Stimulated activated CD8-positive, alpha-beta memory T cell treated with anti-CD3 and anti-CD28 coated beads, Interleukin-7, amount 100 ng/mL, for 1 hour (primary cell): ENCODE measurements at places on chromosomes 11 and 22.

DNA sequence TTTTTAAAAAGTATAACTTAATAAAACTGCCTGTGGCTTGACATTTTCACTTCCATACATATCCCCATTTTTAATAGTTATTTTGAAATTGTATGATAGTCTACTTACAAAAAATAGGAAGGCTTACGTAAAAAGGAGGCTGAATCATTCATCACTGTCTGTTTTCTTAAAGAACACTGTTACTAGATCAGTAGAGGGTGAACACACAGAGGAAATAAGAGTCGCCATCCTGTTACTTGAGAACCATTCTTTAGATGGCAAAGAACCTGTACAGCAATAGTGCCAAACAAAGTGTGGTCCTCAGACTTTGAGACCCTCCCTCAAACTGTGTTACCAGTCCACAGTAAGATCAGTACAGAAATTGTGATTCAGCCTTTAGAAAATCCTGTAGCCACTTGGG lies 180.7 kb downstream of the PGR start:
- no peak for DNase-seq

GRCh38 chr11:75554258-75555022 lies 7.6 kb upstream of the SERPINH1 start:
- DNase-seq = no peak

- DNase-seq = no peak
Measured at GRCh38 chr11:131690776-131691175, 320.4 kb downstream of the NTM start.

GRCh38 chr22:45995405-45996101 lies 18.6 kb upstream of the WNT7B start:
- DNase-seq = no peak

- DNase-seq = no peak
Measured at GRCh38 chr11:111514216-111515031, at the start of gene HOATZ. HOATZ (plus strand) TSS chr11:111514778; CDS start chr11:111514785, 7 bp downstream.

DNA sequence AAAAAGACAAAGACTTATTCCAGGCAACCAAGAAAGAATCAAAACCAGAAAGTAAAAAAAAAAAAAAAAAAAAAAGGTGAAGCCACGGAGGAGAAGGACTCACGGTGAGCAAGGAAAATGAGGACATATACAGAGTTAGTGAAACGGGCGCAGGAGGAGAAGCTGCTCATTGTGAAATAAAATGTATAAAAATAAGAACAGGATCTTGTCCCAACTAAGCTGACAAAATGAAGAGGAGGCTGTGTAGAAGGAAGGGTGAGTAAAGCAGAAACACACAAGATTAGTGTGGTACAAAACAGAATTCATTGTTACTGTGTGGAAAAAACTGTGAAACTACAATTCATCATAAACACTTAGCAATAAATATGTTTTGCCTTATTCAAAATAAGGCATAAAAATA lies 7.6 kb downstream of the IL17REL start:
- no peak for DNase-seq

GRCh38 chr22:25202290-25202921 lies 2.7 kb downstream of the CRYBB3 start:
- DNase-seq = peak; percentile 18

- DNase-seq = no peak
Measured at GRCh38 chr11:117459123-117459978, 131.7 kb downstream of the CEP164 start.

- no peak for DNase-seq
Measured at GRCh38 chr11:27699926-27700350, 317 bp downstream of the BDNF start.

DNA sequence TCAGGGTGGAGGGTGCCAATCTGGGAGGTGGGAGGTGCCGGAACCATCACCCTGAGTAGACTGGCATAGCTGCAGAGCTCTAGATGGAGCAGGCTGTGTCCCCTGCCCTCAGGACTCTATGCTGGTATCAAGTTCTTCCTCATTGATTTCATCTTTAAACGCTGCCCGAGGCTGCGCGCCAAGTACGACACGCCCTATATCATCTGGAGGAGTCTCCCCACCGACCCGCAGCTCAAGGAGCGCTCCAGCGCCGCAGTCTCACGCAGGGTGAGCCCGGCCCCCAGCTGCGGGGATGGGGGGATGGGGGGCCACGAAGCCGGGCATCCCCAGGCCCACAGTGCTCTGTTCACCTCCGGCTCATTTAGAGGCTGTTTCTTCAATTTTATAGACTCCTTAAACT lies 52.5 kb downstream of the GRAMD4 start:
- no peak for DNase-seq
